Suprapubic skin (tissue), 4 donors: ENCODE measurements at places on chromosomes 2 and 18.

- H3K36me3 ChIP-seq: no peaks in the 10 kb centered on the region
- H3K4me1 ChIP-seq: peaks cover 22% of the 10 kb centered on the region
- peak; percentile 77 for DNase-seq
- peak overlapping the region; percentile 81 for H3K4me3 ChIP-seq
- H3K27ac ChIP-seq: peak overlapping the region; percentile 79
These were observed 783 bp downstream of the DPP4 start for GRCh38 chr2:162072976-162073887.

DNA sequence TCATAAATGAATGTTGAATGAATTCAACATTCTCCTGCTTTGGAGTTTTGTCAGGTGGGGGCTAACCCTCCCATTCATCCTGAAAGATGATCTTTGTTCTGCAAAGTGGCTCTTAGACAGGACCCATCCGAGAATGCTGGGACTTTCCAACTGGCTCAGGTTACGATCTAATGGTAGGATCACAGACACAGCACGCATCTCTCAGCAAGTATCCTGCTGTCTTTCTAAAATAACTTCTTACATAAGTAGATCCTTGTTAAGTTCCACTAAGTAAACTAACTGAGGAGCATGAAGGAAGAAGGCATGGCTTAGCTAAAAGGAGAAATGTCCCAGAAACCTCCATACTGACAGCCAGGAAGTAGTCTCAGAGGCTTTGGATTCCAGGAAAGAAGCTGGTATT is 23.7 kb downstream of the CYP27A1 start:
- no peak overlapping the region for H3K4me3 ChIP-seq
- peak overlapping the region; percentile 64 for H3K27ac ChIP-seq
- no peak for DNase-seq
- H3K4me1 ChIP-seq: peaks cover 19% of the 10 kb centered on the region
- H3K36me3 ChIP-seq: no peaks in the 10 kb centered on the region

DNA sequence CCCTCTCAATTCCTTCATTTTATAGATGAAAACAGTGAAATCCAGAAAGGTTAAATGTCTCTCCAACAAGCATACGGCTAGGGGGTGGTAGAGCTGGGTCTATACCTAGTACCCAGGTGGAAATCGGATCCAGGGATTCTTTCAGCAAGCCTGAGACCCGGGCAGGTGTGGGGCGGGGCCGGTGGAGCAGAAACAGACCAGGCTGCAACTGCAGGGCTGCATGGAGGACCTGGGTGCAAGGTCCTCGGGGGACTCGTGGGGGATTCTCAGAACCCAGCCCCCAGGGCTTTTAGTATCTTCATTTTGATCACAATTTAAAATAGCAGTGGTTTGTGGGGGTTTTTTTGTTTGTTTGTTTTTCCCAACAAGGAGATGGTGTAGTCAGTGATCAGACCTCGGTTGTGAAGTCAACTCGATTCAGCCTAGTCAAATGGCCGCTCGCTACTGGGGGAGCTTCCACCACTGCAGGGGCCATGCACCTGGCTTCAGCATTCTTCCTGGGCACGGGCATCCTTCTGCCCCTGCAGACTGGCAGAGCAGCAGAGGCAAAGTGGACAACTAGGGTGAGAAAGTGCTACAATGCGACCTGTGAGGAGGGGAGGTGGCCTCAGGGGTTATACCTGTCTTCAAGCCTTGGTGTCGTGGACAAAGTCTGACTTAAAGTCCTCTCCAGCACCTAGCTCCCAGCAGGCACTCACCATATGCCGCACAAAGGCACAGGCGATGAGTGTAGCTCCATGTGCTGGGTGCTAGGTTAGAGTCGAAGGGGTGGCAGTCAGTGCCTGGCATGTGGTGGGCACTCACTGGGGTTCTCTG is 46.3 kb downstream of the GORASP2 start:
- H3K4me3 ChIP-seq: no peak overlapping the region
- no peak for DNase-seq
- H3K36me3 ChIP-seq: no peaks in the 10 kb centered on the region
- H3K27ac ChIP-seq: no peak overlapping the region

DNA sequence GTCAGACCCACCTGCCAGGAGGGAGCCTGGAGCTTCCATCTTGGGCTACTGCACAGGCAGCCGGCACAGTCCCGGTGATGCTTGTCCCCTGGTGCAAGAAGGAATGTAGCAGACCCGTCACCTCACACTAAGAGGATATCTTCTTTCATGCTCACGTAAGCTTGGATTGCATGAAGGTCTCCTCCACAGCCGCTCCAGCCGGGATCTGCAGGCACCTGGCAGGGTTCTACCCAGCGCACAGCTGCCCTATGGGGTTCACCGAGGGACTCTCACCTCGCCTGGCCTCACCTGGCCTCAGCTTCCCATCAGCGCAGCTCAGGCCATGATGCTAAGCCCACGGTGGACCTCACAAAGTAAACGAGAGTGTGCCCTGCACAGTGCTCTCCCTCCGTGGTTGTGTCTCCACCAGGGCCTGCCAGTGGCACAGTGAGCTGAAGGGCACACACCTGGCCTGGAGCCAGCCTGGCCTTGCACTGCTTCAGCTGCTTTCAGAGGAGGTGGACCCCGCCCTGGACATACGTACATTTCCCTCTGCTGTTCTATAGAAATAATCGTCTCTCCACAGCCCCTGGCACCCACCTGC is 239.1 kb downstream of the SEPTIN10 start:
- no peak overlapping the region for H3K4me3 ChIP-seq
- no peaks in the 10 kb centered on the region for H3K27me3 ChIP-seq
- peak; percentile 46 for DNase-seq
- H3K36me3 ChIP-seq: peaks cover 11% of the 10 kb centered on the region
- H3K4me1 ChIP-seq: no peaks in the 10 kb centered on the region

DNA sequence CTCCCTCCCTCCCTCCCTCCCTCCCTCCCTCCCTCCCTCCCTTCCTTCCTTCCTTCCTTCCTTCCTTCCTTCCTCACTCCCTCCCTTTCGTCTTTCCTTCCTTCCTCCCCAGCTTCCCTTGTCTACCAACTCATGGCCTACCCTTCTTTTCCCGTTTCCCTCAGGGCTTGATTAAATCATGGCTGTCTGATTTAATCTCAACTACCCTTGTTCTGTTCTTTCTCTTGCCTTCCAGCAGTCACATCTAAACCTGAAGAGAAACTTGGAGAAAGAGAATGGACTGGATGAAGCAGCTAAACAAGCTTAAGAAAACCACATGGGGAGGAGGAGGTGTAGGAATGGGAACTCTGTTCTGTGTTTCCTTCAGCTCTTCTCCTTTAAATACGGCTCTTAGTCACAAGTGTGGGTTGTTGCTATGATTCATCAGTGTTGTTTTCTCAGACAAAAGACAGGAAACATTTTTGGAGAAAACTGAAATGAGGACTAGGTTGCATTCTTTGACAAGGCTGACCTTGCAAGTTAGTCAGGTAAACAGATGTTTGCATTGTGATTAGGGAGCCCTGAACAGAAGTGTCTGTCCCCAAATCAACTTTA is 177.9 kb downstream of the LRRTM1 start:
- no peaks in the 10 kb centered on the region for H3K27me3 ChIP-seq
- no peaks in the 10 kb centered on the region for H3K36me3 ChIP-seq
- no peak for DNase-seq
- H3K4me1 ChIP-seq: no peaks in the 10 kb centered on the region

DNA sequence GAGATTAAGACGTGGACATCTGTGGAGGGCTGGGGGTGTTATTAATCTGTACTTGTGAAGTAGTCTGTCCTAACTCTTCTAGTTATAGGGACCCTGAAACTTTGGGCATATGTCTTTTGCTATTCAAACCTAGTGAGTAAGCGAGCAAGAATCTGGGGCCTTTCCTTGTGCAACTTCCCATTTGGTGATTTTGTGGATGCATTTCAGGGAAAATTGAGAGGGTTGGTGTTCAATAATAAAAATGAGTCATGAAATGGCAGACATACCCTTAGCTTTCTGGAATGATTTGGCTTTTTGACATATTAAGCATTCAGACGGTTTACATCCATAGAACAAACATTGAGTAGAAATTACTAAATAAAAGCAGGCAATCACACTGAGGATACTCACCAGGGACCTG is 17.0 kb downstream of the COL4A4 start:
- DNase-seq: no peak
- no peak overlapping the region for H3K4me3 ChIP-seq
- no peaks in the 10 kb centered on the region for H3K27me3 ChIP-seq

DNA sequence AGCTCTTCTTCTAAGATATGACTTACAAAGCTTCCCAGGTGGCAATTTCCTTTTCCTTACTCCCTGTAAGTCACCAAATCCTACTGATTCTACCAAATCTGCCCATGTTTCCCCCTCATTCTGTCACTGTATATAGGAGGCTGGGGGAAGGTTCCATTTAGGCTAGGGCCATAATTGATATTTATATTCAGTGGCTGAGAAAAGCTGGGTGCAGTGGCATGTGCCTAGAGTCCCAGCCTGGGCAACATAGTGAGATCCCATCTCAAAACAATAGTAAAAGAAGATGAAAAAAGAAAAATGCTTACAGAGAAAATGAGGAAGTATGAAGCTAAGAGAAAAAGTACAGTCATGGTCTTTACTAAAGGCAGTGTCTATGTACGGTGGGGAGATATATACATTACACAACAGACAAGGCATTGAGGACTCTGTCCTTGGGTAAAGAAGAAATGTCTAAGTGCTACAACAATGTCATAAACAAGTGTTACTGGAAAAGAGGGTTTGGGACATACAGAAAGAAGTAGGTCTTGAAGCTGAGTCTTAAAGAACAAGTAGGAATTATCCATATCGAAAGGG is 4.8 kb downstream of the CWC22 start:
- H3K4me3 ChIP-seq: no peak overlapping the region
- H3K27ac ChIP-seq: no peak overlapping the region
